ENCODE measurements at places on chromosomes 2 and 18.
A peak's percentile ranks its signal among the peaks of the same experiment; 100 is the strongest.

- DNase-seq, result no peak
Measured at GRCh38 chr2:206688990-206689389, 29.2 kb downstream of the DYTN start.

- no peak for DNase-seq
Measured at GRCh38 chr2:171670655-171671054, 16.6 kb upstream of the DYNC1I2 start.

DNA sequence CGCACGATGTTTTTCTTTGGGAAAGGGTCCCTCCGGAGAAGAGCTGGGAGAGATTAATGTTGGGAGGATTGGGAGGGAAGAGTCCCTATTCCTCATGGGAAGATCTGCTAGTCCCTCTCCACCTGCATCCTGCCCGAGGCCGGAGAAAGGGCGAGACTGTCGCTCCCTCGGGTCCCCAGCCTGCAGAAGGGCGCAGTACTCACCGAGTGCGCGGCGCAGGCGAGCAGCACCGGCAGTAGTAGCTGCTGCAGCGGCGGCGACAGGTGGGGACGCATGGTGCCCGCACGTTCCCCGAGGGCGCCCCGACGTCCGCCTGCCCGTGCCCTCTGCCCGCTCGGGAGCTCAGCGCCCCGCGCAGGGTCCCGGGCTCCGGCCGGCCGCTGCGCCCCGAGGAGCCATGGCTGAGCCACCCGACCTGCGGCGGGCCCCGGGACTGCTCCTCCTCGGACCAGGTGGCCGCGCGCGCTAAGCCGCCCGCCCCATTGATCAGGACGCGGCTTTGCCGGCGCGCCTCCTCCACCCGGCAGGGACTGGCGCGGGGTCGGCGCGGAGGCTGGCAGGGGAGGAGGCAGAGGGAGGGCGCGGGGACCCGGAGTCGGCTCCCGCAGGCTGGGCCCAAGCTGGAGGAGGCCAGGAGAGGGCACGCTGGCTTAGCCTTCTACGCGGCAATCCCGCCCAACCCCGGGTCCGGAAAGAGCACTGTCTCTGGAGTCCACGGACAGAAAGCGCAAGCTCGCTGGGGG lies at the start of gene SCTR:
SCTR (minus strand) TSS at position 532 of the 743 bp plus-strand sequence; CDS start at position 275, 257 bp downstream.
- DNase-seq, result no peak

DNA sequence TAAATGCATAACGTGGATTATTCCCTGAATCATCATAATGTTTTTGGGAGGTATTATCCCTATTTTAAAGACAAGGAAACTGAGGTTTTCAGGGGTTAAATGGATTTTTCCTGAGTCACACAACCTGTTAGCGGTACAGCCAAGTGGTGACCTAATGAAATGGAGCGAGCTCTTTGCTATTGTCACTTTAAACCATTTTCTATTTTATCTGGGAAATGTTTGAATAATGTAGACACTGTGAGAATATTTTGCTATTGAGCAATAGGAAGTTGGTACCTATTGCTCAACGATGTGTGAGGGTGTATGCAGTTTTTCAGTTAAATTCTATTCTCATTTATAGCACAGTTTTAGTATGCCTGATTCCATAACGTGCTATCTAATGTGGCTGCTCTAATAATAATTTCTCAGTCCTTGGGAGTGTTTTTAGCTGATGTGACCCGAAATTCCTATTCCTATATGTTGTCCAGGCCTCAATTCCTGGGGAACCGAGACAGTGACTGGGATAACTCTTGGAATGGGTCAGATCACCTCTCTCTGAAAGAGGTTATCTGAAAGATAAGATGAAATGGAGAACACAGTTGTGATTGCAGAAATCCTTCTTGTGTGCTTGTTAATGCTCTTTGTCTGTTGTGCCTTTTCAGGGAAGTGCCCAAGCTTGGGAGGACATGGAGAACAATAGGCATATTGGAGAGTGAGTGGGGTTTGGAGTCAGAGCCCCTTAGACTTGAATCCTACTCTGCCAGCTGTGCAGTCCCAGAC lies 38.4 kb downstream of the ABCB11 start:
- no peak for DNase-seq

DNA sequence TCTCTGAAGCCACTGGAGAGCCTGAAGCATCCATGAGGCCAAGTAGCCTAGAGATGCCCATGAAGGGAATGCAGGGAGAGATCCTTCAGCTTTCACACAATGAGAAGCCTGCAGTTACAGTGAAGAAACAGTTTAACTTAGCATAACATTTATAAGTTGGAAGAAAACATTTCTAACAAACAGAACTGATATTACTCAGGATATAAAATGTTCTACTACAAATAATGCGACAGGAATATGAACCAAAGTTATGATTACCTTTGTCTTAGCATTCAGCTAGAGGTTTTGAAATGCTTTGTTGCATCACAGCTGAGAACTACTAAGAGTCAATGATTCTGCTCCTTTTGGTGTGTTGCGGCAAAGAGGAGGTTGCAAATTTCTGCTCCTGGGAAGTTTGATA lies 6.9 kb upstream of the KYNU start:
- DNase-seq, result no peak

DNA sequence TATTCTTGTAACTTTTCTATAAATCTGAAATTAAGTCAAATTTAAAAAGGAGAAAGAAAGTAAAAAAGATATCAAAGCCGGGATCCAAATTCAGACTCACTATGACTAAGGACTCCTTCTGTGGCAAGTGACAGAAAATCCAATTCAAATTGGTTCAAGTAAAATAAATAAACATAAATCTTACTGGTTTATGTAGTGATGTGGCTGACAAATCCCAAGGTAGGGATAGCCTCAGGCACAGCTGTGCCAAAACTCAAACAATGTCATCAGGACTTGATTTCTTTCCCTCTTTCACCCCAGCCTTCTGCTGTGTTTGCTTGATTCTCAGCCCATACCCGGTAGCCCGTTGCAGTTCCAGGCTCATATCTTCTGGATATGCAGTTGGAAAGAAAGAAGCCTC lies 284.6 kb downstream of the SP3 start:
- no peak for DNase-seq

DNA sequence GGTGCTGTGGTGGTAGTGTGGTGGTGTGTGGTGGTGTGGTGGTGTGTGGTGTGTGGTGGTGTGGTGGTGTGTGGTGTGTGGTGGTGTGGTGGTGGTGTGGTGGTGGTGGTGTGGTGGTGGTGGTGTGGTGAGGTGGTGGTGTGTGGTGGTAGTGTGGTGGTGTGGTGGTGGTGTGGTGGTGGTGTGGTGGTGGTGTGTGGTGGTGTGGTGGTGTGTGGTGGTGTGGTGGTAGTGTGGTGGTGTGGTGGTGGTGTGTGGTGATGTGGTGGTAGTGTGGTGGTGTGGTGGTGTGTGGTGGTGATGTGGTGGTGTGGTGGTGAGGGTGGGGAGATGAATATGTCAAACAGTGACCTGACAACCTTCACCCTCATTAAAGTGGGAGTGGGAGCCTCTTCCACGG lies 55.6 kb upstream of the DLGAP1 start:
- no peak for DNase-seq

GRCh38 chr2:80529466-80530165 lies 225.1 kb upstream of the LRRTM1 start:
- DNase-seq, result no peak

- no peak for DNase-seq
Measured at GRCh38 chr2:25285265-25286024, 56.3 kb downstream of the DNMT3A start.

GRCh38 chr2:201949181-201949926 lies 84.3 kb upstream of the FZD7 start:
- no peak for DNase-seq

GRCh38 chr2:179682756-179683155 lies 178.7 kb downstream of the ZNF385B start:
- no peak for DNase-seq

GRCh38 chr2:144514616-144515091 lies 5.3 kb downstream of the ZEB2 start:
- DNase-seq, result no peak

GRCh38 chr2:70903641-70904340 lies 31.9 kb upstream of the ATP6V1B1 start:
- no peak for DNase-seq

- DNase-seq, result no peak
Measured at GRCh38 chr2:216039918-216040317, 26.6 kb upstream of the MREG start.

DNA sequence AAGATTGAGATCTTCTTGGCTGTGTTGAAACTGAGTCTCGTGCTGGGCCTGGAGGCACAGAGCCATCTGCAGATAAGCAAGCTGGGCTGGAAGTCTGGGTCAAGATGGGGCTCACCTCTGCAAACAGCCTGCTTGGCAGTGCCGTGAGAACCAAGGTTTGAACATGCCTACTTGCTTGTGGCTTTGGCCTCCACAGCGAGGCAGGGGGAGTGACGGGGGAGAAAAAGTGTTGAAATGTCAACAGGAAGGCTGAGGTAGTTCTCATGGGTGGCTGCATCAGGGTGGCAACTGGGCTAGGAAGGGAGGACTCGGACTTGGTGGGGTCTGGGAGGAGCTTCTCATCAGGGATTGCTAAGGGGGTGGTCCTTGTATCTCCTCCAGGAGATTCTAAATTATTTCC lies 99.7 kb downstream of the THNSL2 start:
- DNase-seq, result no peak

DNA sequence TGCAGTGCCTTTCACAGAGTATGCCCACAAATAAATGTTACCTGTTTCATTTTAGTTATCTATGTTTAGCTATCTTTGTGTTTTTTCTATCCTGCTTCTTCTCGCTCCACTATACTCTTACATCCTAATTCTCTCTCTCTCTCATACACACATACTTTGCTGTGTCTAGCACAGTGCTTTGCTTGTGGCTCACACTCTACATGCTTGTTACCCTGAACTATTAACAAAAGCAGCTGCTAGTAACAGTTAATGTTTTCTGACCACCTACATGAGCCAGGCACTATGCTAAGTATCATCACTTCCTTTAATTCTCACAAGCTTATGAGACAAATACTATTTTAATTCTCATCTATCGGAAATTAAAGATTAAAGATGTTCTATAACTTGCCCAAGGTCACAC lies 390.5 kb upstream of the HNRNPA3 start:
- DNase-seq, result no peak

DNA sequence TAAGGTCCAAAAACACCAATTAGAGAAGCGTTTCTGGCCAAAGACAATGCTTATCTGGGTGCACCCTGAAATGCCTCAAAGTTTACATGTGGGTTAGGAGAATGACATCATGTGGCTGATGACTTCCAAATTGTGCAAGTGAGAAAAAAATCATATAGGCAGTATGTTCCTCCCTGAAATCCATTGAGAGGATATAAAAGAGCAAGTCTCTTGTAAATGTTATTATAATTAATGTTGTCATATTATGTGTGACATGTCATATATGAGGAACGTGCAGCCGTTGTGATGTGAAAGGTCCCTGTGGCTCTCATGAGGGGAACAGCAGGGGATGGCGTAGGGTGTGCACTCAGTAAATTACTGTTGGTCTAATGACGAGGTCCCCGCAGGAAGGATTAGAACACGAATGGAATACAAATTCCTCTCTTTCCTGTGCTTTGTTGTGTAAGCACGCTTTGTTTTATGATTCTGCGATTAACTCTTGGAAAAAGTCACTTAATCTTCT lies 290.8 kb downstream of the PRKCE start:
- DNase-seq, result no peak

GRCh38 chr2:100262555-100263320 lies 59.6 kb downstream of the LONRF2 start:
- peak; percentile 66 for DNase-seq

DNA sequence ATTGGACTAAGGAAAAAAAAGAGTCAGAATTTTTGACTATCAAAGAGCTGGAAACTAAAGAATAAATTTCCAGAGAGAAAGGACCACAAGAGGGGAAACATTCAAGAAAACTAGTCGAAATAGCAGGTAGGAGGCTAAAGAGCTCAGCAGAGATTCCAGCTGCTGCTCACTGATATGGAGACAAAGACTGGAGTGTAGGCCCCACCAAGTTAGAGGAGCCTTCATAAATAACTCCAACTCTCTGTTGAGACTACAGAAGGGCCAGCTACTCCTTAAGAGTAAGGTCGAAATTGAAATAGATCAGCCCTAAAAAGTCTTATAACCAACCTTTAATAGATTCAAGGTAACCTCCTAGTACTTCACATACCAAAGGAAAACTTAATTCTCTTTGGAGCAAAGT lies 31.1 kb downstream of the SS18 start:
- no peak for DNase-seq

GRCh38 chr18:48597110-48597509 lies 58.3 kb downstream of the CTIF start:
- DNase-seq, result no peak

DNA sequence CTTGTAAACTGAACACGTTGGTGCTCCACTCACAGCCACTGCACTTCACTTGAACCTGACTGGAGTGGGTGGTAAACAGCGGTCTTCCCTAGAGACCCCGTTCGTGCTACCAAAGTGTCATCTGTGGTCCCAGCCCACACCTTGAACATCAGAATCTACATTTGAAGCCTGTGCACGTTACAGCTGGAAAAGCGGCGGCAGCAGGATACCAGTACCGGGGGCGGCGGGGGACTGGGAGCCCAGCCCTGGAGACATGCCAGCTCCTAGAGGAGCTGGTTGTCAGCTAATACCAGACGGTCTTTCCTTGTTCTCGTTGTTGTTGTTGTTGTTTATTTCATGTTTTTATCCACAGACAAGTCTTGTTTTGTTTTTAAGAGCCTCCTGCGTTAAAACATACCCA lies 156.7 kb downstream of the WDSUB1 start:
- DNase-seq, result no peak

DNA sequence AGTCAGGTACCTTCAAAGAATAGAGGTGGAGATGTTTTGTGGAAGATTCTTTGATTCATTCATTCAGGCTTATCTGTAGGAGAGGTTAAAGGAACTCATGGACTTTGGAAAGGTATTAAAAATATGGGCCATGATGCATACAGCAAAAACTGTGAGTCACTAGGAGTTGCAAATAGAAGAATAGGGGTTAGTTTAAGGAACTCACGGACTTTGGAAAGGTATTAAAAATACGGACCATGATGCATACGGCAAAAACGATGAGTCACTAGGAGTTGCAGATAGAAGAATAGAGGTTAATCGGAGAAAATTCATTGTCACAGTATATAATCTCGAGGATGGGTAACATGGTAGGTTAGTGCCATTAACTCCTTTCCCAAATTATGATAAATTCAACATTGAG lies 41.2 kb downstream of the SLC9A2 start:
- DNase-seq, result no peak

DNA sequence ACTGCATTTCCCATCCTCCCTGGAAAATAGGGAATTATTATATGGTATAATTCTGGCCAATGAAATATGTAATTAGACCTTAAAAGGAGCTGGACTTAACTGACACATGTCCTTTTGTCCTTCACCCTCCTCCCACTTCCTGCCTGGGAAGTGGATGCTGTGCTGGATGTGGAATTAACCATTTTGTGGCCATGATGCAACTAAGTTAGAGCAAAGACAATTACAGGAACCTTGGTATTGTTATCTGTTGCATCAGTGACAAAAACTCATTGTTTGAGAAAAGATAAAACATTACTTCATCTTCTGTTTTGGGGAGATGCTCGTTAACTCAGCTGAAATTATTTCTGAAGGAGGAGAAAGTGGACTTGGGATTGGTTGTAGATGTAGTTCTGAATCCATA lies 227.7 kb upstream of the BOD1L2 start:
- DNase-seq, result no peak

DNA sequence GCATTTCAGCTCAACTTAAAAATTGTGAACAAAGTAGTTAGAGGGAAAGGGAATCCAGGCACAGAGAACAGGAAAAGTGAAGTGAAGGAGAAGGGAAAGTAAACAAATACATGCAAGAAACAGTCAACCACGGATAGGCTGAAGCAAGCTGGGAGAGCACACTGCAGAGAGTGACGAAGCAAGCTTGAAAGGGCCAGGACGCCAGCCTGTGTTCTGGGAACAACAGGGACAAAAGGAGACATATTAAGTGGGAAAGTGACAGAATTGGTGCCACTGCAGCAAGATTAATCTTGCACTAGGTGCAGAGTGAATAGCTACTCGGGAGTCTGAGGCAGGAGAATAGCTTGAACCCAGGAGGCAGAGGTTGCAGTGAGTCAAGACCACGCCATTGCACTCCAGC lies 197.3 kb downstream of the SOX11 start:
- no peak for DNase-seq

All from C1 segment of cervical spinal cord (tissue), 14 donors.